ENCODE measurements at places on chromosomes 16 and 17.
A peak's percentile ranks its signal among the peaks of the same experiment; 100 is the strongest.

- no peak for DNase-seq
Measured at GRCh38 chr16:21646721-21647561, 5.5 kb downstream of the IGSF6 start.

DNA sequence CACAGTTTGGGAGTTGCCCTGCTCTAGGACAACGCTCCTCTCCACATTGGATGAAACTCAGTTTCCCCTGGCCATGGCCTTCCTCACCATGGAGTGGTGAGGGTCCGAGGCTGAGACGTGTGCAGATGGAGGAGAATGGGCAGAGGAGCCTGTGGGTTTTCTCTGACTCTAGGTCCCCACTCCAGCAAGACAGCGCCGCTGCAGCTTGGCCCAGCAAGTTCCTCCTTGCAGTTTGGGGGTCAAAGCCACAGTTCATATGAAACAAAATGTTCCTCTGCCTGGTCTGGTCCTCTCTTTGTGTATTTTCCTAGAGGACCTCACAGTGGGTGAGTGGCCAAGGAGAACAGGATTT lies 2.3 kb downstream of the C16orf54 start:
- no peak for DNase-seq

- no peak for DNase-seq
Measured at GRCh38 chr16:48247311-48247710, at the start of gene ABCC11. TSS of gene ABCC11 (minus strand) at chr16:48247539. CDS start at chr16:48231921, 15,618 bp downstream.

GRCh38 chr17:40480501-40481003 lies 20.9 kb downstream of the TNS4 start:
- no peak for DNase-seq

- DNase-seq: no peak
Measured at GRCh38 chr17:67492824-67493517, 115.9 kb downstream of the PITPNC1 start.

- no peak for DNase-seq
Measured at GRCh38 chr16:19419698-19420075, 2.0 kb downstream of the TMC5 start.

GRCh38 chr16:2468725-2469398 lies 2.2 kb upstream of the NTN3 start:
- DNase-seq: peak; percentile 49

GRCh38 chr16:74033441-74033995 lies 263.1 kb upstream of the PSMD7 start:
- DNase-seq: no peak

DNA sequence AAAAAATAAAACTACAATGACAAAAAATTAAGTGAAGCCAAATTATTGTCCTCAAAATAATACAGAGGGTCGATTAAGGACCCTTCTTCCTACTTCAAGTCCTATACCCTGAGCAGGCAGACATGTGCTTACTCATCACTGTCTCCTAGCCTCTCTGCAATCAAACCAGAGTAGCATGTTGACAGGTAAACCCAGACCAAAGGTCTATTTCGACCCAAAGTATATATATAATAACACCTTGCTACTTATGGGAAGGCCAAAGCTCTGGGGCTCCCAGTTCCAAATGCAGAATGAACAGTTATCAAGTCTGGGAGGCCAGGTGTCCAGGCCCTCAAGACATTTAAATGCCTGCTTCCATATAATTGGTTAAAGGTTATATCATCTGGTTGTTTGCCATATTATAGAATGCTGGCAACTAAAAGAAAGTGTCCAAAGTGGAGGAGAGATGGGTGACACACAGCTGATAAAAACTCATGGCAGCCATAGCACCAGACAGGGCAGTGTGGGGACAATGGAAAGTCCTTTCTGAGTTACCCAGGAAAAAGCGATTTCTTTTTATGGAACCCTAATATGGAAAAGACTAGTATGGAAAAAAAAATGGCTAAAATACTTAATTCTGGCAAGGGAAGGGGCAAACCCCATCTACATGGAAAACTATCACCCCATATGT lies 53.6 kb downstream of the N4BP1 start:
- no peak for DNase-seq

GRCh38 chr17:29225396-29225795 lies 21.3 kb upstream of the CRYBA1 start:
- DNase-seq: no peak

DNA sequence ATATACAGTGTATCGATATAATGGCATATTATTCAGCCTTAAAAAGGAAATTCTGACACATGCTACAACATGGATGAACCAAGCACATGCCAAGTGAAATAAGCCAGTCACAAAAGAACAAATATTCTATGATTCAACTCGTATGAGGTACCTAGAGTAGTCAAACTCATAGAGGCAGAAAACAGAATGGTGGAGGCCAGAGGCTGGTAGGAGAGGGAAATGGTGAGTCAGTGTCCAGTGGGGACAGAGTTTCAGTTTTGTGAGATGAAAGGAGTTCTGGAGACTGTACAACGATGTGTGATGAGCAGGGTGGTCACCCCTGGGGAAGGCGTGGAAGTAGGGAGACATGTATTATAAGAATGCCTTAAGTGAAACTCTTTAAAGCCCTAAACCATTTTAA lies 39.9 kb downstream of the RNF157 start:
- DNase-seq: no peak

DNA sequence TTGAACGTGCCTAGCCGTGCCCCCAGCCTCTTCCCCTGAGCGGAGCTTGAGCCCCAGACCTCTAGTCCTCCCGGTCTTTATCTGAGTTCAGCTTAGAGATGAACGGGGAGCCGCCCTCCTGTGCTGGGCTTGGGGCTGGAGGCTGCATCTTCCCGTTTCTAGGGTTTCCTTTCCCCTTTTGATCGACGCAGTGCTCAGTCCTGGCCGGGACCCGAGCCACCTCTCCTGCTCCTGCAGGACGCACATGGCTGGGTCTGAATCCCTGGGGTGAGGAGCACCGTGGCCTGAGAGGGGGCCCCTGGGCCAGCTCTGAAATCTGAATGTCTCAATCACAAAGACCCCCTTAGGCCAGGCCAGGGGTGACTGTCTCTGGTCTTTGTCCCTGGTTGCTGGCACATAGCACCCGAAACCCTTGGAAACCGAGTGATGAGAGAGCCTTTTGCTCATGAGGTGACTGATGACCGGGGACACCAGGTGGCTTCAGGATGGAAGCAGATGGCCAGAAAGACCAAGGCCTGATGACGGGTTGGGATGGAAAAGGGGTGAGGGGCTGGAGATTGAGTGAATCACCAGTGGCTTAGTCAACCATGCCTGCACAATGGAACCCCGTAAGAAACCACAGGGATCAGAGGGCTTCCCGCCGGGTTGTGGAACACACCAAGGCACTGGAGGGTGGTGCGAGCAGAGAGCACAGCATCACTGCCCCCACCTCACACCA lies 724 bp downstream of the GAA start:
- peak; percentile 68 for DNase-seq

DNA sequence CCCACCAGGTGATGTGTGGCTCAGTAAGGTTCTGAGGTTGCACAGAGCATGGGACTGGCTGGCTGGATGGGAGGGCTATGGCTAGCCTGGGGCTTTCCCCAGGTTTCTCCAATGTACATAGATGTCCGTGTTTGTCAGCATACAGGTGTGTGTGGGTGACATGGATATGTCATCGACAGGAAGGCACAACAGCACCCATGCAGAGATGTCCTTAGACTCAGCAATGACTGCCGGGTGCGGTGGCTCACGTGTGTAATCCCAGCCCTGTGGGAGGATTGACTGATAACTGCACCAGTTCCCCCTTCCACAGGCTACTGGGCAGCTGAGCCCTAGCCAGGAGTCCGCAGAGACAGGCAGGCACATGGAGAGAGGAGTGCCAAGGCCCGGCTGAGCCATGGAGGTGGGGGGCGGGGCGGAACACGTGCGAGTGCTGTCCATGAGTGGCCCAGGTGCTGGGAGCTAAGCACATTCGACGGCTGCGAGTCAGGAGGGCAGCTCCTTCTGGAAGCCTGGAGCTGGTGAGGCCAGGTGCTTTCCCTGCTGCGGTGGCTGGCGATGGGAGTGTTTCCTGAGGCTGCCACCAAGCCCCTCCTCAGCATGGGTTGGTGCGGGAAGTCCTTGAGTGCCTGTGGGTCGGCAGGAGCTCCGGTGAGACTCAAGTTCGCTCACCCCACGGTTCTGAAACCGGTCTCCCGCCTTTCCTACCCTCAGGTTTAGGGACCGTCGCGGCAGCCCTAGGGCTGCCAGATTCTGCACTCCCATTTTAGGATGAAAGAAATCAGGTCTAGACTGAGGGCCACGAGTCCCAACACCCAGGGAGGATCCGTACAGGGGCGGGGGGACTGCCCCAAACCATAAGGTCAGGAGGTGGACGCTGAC lies 858 bp upstream of the ASPSCR1 start:
- peak; percentile 54 for DNase-seq

GRCh38 chr17:16293931-16294330 lies 59.3 kb downstream of the CENPV start:
- DNase-seq: no peak

- DNase-seq: no peak
Measured at GRCh38 chr16:2452650-2453049, 7.3 kb upstream of the TEDC2 start.

- no peak for DNase-seq
Measured at GRCh38 chr17:50118076-50118827, 11.7 kb downstream of the SAMD14 start.

GRCh38 chr17:2560658-2561057 lies 32.8 kb upstream of the PAFAH1B1 start:
- DNase-seq: no peak

DNA sequence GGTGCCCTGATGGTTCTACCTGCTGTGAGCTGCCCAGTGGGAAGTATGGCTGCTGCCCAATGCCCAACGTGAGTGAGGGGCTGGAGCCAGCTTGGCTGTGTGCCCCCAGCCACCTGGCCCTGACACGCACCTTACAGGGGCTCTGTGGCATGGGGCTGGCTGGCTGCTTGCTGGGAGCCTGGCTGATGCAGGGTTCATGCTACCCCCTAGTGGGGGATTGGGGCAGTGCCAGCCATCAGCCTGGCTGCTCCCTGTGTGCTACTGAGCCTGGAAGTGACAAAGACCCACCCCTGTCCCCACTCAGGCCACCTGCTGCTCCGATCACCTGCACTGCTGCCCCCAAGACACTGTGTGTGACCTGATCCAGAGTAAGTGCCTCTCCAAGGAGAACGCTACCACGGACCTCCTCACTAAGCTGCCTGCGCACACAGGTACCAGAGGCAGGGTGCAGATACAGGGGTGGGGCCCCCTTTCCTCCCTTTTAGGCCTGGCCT lies 5.7 kb downstream of the GRN start:
- peak; percentile 63 for DNase-seq

- no peak for DNase-seq
Measured at GRCh38 chr17:32157225-32157624, 14.9 kb downstream of the RHOT1 start.

DNA sequence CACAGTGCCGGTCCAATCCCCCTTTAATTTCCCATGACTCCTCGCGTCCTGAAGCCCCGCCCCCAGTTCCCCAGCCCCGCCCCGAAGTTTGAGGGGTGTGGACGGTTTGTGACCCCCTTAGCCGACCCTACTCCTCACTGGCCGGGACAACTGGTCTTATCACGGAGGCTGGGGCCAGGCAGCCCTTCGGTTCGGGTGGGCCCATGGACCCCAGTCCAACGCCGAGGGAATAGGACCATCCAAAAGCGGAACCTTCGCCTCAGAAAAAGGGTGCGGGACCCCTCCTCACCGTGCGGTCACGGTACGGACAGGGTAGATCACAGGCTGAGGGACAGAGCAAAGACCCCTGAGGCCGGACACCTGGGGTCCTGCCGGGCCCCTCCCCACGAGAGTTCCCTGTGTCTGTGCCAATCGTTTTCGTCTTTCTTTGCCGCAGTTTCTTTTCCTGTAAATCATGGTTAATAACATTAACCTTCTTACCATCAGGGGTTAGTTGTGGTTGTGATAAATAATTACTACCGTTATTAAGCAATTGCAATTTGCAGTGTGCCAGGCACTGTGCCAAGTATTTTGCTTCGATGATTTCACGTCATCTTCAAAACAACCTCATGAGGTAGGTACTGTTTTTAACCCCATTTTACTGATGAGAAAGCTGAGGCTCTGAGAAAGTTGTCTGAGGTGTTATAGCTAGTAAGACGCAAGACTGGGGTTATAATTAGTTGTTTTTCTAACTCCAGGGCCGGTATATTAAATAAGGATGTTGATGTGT lies 543 bp downstream of the TMUB2 start:
- no peak for DNase-seq

DNA sequence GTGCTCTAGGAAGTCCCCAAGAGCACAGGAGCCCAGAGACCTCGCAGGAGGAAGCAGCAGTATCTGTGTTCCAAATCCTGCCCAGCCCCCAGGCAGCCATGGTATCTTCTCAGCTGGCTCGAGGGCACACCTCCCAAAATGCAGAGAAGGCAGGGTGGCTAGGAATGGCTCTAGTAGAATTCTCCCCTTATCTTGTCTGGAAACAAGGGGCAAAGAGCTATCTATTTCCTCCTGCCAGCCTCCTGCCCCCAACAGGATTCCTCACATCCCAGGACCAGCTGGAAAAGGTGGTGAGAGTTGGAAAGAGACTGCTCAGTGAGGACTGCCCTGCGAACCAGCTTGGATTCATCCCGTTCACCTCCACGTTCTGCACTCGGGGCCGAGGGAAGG lies 8.6 kb upstream of the TSPOAP1 start:
- no peak for DNase-seq

DNA sequence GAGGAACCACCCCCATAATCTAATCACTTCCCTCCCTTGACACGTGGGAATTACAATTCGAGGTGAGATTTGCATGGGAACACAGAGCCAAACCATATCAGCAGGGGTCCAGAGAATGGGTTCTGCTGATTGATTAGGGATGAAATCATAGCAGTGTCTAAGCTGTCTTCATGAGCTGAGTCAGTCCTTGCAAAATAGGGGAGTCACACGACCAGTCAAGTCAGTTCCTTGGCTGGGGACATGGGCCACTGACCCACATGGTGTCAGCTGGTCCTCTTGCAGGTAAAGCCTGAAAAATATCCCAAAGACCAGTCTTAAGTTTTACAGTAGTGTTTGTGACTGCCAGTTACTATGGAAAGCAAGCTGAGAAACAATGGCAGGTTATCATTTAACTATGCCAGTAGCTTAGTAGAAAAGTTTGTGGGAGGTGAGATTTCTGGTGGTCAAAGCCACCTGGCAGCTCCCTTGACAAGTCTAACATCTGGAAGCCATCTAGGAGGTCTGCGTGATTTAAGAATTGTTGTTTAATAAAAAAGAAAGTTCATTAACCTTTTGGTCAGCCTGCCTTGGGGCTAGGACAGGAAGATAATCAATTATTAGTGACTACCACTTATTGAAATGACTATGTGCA lies 15.7 kb upstream of the ATF7IP2 start:
- DNase-seq: no peak

DNA sequence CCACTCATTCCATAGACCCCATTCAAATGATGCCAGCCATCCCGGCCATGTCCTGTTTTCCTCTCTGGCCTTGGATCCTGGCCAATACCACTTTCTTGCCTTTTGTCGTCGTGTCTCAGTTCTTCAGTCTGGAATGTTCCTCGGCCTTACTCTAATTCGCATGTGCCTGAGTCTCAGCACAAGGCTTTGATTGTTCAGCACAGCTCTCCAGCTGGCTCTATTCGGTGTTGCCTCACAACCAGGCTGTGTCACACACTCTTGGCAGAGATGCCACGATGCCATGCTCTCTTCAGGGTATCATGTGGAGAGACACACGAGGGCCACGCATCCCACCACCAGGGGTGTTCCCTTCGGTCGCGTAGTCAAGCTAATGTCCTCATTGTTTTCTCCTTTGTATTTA lies 1.8 kb upstream of the VPS4A start:
- no peak for DNase-seq

- no peak for DNase-seq
Measured at GRCh38 chr17:50517011-50517410, 8.8 kb downstream of the MYCBPAP start.

- no peak for DNase-seq
Measured at GRCh38 chr16:986411-986810, 4.8 kb downstream of the SOX8 start.

GRCh38 chr17:42843358-42843934 lies 934 bp upstream of the AOC2 start:
- no peak for DNase-seq

Data from right kidney (tissue), 9 donors.